WERI-Rb-1 (cell line): ENCODE measurements at places on chromosomes 5 and 9.
A peak's percentile ranks its signal among the peaks of the same experiment; 100 is the strongest.

GRCh38 chr5:72598401-72599064 lies 91.3 kb upstream of the ZNF366 start:
- no peak for DNase-seq

GRCh38 chr5:77483682-77484081 lies 8.4 kb downstream of the WDR41 start:
- DNase-seq = no peak

- no peak for DNase-seq
Observed at GRCh38 chr5:60226128-60226527, 332.6 kb upstream of the PDE4D start.

DNA sequence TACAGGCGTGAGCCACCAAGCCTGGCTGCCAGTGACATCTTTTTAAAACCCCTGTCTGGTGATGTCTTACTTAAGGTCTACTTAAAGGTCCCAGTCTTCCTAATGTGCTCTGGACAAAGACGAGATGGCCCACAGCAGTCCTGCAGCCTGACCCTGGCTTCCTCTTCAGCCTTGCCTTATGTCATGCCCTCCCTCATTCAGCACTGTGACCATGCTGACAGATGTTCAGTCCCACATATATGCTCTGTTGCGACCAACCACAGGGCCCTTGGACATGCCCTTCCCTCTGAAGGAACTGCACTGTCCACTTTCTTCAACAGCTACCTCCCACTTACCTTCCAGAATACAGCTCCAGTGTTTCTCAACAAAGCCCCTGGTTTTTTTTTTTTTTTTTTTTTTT lies 172.8 kb upstream of the PANK3 start:
- no peak for DNase-seq

GRCh38 chr5:128477944-128478343 lies 60.1 kb downstream of the FBN2 start:
- DNase-seq = no peak

DNA sequence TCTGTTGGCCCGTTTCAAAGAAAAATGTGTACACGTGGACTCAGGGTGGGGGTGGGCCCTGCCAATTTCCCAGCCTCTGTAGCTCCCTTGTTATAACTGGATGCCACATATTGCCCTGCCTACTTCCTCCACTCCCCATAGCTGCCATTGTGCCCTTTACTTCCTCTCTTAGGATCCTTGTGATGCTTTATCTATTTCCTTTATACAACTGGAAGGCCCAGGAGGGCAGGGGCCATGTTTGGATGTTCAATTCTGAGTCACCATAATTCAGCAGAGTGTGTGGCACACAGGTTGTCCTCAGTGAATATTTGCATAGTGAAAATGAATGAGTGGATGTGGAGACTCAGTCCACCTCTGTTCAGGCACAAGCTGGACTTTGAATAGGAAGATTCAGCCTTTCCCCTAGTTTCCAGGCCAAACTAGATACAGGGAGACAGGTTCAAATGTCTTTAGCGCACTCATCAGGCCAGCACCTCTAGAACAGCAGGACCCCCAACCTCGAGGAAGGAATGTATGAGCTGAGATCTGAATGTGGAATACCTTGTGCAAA lies 10.6 kb upstream of the FEM1C start:
- no peak for DNase-seq

DNA sequence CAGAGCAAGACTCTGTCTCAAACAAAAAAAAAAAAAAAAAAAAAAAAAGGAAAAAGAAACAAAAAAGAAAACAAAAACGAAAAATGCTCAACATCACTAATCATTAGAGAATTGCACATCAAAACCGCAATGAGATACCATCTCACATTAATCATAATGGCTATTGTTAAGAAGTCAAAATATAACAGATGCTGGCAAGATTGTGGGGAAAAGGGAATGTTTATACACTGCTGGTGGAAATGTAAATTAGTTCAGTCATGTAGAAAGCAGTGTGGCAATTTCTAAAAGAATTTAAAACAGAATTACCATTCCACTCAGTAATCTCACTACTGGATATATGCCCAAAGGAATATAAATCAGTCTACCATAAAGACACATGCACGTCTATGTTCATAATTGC lies 50.4 kb upstream of the PRR16 start:
- DNase-seq = no peak

DNA sequence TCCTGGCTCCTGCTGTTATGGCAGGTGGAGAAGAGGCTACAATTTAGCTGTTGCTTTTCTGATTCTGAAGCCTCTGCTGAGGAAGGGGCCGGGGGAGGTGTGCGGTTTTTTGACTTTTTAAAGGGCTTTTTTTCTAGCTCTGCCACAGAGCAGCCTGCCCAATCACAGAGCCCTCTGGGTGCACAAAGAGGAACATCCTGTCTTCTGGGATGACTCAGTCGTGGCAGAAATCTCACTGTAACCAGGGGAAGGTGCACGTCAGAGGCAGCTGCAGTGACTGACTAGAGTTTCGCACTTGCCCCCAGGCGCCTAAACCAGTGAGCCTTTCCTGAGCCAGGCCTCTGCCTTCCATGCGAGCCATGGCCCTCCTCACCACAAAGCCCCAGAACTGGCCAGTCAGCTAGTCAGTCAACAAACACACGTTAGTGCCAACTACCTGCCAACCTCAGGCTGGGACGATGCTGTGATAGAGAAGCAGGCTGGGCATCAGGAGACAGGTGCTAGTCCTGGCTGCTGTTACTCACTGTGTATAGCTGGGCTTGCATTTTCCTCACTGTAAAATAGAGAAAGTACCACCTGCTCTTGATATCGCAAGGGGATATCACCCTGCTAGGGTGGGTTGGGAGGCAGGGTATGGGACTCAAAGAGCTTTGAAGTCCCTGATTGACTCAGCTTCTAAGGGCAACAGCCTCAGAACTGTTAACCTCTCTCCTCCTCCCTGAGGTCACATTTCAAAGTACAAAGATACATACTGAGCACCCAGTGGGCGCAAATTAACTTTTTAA lies 2.2 kb downstream of the AKNA start:
- no peak for DNase-seq

DNA sequence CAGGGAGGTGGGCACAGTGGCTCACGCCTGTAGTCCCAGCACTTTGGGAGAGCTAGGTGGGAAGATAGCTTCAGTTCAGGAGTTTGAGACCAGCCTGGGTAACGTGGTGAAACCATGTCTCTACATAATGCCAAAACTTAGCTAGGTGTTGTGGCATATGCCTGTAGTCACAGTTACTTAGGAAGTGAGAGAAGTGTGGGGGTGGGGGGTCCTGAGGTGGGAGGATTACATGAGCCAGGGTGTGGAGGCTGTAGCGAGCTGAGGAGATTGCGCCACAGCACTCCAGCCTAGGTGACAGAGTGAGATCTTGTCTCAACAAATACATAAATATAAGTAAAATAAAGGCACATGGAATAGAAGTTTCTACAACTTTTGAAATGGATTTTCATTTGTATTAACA lies 23.1 kb downstream of the VCAN start:
- DNase-seq = peak; percentile 12
